ENCODE measurements at places on chromosomes 12 and 14.
A peak's percentile ranks its signal among the peaks of the same experiment; 100 is the strongest.

DNA sequence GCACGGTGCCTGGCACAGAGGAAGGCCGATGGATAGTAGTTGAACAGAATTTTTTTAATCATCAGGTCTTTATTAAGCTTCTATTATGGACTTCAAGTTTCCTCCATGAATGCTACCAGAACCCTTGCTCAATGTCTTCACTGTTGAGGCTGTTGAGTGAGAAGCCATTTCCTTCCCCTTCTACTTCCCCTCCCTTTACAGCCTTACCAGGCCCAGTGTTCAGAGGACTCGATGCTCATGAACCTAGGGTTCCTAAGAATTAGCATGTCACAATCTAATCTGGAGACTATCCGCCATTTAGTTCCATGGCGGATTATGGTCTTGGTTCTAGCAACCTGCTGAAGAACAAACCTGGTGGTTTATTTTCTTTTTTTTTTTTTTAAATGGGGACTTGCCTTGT, 17.7 kb downstream of the ETV6 start:
- DNase-seq: no peak

DNA sequence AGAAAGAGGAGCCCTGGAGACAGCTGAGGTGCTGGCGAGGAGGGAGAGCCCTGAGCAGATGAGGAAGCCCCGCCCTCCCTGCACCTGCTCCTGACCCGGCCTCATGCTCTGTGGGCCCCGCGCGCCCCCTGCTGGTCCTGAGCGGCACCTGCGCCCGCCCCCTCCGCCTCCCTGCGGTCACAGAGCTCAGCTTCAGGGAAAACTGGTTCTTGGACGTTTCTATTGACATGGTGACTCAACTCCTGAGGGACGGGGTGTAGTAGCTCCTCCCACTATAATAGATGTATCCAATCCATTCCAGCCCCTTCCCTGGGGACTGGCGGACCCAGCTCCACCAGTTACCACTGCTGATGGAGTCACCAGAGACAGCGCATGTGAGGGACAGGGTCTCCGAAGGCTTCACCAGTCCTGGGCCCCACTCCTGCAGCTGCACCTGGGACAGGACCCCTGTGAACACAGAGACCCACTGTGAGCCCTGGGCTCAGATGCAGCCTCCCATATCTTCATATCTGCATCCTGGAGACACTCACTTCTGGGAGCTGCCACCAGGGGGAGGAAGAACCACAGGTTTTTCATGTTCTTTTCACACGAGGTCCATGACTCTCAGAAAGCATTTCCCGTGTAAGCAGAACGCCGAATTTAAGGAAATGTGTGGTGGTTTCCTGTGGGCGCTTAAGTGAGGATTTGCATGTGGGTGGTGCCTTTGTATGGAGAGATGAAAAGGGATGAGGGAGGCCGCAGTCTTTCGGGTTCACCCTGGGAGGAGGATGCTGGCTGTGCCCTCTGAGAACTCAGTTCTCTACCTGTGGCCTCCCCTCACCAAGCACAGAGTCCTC, 1346.4 kb downstream of the TMEM121 start:
- peak; percentile 44 for DNase-seq

DNA sequence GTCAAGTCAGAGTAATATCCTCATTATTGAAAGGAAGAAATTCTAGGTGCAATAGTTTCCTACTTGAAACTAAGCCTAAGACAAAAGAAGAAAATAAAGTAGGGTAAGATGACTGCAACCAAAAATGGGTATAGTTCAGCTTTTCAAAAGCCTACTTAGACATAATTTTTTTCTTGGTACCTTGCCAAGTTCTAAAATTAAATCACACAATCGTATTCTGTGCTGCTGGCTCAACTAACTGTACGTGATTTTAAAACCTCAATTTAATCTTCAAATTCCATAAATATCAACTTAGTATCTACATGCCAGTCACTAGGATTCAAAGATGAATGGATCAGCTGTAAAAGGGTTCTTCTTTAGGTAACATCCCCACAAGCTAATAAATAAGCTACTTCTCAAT, 56.9 kb downstream of the SCAF11 start:
- DNase-seq: no peak

DNA sequence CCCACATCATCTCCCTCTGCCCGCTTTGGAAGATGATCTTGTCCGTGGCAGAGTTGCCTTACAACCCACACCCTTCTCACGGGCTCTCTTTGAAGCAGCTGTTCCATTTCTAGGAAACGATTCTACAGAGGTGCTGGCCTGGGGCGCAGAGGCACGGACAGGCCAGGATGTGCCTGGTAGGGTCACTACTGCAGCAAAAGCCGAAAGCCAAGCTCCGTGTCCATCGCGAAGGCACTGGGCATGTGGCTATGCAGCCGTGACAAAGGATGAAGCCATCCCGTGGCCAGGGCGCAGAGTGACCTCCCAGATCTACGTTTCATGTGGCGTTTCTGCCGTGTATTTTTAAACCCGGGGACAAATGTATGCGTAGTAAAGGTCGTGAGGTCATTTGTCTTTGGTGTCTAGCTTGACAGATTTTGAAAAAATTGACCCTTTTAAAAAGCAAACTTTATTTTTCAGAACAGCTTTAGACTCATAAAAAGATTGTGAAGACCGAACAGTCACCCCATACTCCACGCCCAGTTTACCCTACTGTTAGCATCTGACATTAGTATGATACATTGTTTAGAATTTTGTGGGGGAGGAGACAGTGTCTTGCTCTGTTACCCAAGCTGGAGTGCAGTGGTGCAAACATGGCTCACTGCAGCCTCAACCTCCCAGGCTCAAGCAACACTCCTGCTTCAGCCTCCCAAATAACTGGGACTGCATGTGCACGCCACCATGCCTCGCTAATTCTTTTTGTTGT, 40.4 kb upstream of the NCOR2 start:
- DNase-seq: no peak

- DNase-seq: no peak
Observed at GRCh38 chr14:34650786-34651584, 21.0 kb upstream of the SNX6 start.

- DNase-seq: no peak
Observed at GRCh38 chr14:96252999-96253539, 2.9 kb upstream of the BDKRB1 start.

DNA sequence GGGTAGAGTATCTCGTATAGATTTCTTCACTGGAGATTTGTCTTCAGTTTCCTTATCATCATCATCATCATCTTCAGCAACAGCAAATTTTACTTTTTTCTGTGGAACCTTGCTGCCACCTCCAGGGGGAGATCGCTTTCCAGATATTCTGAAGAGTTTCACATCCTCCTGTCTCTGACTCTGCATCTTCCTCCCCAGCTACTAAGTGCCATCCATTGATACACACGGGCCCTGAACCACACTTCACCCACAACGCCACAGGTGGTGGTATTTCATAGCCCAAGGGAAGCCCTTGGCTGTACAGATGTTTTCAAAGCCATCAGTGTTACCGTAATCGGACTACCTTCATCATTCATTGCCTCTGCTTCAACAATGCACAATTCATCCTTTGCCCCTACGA, 82.2 kb downstream of the PPP2R5C start:
- DNase-seq: no peak

GRCh38 chr14:49240383-49240782, 345.8 kb downstream of the RPS29 start:
- peak; percentile 10 for DNase-seq

DNA sequence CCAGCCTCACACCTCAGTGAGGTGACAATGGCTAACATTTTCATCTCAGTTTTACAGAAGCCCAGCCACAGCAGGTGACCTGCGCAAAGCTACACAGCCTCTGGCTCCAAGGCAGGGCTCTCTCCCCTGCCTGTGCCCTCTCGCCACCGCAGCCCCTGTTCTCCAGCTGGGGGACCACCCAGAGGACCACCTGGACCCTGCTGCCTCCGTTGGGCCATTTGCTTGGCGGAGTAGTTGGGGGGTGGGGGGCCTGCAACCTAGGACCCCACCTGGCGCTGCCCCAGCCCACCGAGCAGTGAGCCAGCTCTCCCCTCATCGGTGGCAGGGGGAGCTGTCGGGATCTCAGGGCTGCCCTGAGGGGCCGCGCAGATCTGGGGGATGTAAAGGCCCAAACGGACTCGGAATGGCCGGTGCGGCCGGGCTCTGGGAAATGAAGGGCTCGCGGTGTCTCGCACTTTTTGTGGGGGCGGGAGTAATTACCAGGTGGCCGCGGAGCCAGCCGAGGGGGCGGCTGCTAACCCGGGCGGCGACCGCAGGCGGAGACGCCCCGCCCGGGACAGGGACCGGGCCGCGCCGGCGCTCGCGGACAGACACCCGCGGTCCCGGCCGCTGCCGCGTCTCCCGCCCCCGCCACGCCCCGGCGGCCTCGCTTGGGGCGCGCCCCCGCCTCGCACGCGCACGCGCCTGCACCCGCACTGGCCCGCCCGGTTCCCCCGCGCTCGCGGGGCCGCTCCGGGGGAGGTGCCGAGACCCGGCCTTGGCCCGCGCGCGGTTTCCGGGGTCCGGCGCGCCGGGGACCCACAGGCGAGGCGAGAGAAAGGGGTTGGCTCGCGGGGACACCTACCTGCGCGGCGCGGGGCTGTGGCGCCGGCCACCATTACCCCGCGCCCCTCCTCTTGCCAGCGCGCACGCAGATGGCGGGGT, 8.6 kb upstream of the GPR68 start:
- DNase-seq: no peak

Data from NCI-H2029 treated with DMSO at 0.1 percent for 48 hours (cell line).